HAP-1 (cell line): ENCODE measurements at places on chromosomes 12 and 14.

DNA sequence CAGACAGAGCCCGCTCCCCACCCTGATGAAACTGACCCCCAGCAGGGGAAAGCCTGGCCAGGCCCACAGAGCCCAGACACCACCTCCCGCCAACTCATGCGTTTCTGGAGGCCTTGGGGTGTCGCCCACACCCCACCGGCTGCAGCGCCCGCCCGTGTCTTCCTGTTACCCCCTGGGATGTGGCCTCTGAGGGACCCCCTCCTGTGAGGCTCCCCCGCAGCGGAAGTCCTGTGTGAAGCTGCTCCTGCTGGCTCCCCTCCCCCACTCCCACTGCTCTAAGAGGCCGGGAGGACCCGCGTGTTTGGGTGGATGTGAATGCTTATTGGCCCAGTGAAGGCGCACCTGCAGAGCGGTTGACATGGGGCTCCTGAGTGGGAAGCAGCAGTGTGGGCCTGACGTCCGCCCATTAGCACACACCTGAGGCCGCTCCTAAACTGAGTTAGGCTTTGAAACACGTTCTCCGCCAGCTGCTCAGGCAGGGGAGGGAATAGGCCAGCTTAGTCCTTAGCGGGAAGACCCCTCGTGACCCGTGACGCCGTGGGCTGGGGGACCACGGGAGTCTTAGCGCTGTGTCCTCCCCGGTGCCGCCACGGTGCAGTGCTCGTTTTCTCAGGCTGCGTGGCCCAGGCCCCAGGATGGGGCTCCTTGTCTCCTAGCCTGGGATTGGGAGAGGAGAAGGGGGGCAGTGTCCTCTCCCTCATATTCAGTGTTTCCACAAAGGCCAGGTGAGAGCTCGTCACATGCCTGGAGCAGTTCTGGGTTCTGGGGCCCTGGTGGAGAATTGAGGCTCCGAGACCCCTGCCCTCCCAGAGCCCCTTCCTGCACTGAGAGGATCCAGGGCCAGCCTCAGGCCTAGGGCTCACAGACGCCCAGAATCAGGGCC is 323.4 kb upstream of the SFSWAP start:
- DNase-seq, result no peak

DNA sequence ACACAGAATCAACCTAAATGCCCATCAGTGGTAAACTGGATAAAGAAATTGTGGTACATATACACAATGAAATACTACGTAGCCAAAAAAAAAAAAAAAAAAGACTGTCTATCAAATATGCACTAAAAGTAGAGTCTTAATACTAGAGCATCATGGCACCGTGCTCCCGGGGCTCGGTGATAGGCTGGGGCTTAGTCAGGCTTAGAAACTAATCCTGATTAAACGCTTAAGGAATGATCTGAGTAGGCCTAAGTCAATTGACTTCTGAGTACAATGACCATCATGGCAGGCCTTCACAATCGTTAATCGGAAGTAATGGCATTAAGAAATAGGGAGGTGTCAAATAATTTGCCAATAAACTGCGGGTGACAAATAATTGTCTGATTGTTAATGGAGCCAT is 9.7 kb downstream of the PLBD1 start:
- no peak for DNase-seq

DNA sequence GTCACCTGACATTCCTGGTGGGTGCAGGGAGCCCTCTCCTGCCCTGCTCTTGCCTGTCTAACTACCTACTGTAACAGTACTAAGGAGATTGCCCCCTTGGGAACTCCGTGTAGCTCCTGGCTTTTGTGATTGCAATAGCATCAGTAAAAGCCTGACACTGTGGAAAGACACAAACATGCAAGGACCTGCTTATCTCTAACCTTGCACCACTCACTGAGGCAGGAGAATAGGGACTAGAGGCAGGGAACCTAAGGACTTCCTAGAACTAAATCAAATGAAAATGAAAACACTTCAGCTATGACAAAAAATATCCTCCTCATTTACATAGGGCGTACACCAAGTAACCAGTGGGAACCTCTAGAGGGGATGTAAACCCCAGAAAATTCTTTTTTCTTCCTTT is 28.5 kb downstream of the TUBA1A start:
- DNase-seq, result no peak

DNA sequence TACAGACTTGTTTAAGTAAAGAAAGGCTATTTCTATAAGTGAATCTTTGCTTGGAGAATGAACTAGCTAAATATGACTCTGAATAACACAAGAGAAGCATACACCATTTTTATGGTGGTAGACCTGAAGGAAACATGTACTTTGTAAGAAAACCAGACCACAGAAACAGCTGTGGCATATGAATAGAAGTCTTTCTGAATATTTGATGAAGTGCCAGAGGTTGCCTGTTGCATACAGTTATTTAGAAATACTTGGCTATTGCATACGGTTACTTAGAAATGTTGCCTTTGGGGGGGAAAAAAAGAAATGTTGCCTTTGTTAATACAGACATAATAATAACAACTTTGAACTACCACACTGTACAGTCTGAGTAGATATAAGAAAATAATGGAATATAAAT is 16.8 kb upstream of the LEMD3 start:
- DNase-seq, result no peak

DNA sequence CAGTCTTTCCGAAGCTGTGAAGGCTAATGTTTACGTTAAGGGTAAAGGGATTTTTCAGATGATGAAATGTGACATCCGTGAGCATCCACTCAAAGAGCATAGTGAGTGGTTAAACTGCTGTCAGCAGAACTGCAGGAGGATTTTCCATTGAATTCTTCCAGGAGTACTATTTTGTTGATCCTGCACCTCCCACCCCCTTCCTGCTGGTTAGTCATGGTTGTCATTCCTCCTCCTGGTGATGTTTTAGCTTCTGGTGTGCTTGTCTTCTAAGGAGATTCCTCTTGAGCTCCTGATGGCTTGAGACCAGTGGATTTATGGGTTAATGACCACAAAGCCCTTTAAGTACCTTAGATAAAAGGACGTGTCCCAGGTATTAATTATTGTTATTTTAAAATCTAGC is 2.4 kb upstream of the GPRC5D start:
- DNase-seq, result no peak

DNA sequence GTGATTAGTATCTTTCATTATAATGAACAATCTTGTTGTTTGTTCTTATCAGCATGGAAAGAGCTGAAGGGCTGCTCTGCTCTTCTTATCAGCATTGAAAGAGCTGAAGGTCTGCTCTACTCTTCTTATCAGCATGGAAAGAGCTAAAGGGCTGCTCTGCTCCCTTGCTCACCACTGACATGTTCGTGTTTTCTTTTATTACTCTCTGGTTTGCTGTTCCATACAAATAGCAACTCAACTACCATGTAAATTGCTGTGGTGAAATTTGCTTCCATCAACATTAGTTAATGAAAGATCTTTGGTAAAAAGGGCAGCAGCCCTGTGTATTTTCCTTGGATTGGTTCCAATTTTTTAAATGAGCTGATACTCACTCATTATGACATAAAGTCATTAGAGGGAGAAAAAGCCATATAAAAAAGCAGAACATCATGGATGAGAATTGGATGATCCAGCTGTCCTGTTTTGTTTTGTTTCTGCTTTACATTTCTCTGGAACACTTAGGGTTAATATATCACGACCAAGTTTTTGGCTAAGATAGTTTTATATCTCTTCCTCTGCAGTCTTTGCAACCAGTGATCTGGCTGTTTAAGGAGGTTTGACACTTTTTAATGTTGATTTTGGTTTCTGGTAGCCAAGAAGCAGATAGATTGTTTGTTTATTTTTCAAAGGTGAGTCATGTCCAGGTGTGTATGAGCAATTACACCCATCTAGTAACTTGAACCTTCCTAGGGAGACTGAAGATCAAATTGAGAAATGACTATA is 356.6 kb downstream of the CEP128 start:
- no peak for DNase-seq

DNA sequence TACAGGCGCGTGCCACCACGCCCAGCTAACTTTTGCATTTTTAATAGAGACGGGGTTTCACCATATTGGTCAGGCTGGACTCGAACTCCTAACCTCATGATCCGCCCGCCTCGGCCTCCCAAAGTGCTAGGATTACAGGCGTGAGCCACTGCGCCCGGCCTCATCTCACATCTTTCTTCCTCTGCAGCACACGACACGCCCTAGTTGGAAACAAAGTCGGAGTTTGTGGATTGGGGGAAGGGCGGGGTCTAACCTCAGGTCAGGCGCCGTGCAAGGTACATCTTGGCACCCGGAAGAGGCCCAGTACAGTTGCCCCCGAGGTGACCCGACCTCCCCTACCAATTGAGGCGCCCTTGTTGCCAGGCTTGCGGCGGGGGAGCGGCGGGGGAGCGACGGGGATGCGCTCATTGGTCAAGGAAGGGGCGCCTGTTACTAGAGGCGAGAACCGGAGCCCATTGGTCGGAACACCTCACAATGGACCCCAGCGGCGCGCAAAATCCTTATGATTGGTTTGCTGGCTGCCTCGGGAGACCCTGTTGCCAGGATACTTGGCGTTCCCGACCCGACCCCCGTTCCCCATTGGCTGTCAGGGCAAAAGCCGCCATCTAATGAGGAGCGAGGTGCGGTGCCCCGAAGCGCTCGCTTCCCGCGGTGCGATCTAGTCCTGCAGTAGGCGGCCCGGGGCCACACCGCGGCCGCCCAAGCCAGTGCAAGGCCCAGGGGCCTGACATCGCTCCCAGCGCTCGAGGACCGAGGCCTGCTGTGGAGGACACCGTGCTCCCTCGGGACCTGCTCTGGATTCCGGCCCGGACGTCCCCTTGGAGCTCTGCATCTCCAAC is at the start of gene REC8:
Gene REC8 (plus strand): TSS at position 659 of the 839 bp plus-strand sequence. CDS start 473 bp downstream, outside the sequence.
- DNase-seq, result no peak

DNA sequence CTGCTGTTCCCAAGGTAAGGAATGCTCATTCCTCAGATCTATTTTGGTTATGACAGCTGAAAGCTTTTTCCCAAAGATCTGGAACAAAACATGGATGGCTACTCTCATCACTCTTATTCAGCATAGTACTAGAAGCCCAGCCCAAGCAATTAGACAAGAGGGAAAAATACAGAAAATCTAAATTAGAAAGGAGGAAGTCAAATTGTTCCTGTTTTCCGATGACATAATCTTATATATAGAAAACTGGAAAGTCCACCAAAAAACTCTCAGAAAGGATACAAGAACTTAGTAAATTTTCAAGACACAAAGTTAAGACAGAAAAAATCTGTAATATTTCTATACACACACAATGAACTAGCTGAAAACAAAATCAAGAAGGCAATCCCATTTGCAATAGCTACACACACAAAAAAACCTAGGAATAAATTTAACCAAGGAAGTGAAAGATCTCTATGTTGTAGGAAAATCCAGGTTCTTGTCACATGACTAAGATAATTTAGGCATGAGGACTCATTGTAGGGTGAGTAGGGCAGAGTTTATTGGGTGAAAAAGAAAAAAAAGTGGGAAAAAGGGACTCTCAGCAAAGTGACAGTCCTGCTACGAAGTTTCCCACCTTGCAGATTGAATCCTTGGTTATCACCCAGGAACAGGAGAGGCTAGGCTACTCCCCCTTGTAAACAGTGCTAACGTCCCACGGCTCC is 28.6 kb upstream of the KLRB1 start:
- no peak for DNase-seq

DNA sequence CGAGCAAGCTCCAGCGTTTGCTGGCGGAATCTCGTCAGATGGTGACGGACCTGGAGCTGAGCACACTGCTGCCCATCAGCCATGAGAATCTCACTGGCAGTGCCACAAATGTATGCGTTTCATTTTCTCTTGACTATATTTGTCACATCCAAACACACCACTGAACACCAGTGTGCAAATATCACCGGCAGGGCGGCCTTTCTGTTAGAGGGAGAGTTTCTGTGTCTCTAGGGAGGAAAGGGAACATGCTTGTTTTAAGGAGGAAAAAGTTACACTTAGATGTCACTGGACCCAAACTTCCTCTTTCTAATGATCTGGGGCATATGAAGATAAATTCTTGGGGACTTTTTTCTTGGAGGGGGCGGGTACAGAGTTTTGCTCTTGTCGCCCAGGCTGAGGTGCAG is 21.9 kb upstream of the HIP1R start:
- DNase-seq, result no peak

- DNase-seq, result peak; percentile 82
These were observed 1089.1 kb downstream of the SLC6A15 start for GRCh38 chr12:83823386-83824045.

DNA sequence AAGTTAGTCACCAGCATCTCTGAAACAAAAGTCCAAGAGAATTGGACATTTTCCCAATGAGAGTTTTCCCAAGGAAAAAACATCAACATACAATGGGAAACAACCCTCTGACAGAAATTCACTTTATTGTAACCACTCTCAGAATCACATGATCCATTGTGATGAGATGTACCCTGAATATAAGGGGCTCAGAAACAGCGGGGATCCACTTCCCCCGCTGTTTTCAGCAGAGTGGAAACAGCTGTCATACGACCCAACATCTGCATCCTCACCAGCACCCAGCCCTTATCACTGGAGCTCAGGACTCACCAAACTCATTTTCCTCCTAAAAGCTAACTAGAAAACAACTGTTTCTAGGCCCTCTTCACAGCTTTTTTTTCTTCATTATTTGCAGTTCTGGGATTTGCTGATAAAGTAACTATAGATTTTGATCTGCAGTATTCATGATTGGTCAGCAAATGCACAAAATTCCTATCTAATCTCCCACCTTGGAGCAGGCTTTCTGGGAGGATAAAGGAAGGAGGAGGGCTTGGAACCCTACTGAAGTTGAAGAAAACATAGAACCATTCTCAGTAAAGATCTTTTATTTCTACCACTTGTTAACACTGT is 31.3 kb downstream of the CORO1C start:
- DNase-seq, result no peak

DNA sequence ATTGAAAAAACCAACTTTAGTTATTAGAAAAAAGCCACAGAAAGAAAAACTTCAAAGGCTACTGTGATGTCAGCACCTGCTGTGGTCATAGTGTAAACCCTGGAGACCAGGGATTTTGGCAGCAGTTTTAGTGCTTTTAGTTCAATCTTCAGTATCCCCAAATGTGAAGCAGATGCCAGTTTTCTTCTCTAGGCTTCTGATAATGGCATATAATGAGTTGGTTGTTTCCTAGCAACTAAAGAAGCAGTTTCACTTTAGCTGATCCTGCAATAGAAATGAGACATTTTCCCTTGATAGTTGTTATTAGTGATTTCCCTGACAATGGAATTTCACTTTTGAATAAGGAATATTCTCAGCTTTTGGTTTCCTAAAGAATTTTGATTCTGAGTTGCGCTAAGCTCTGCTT is 131.2 kb downstream of the NUBPL start:
- peak; percentile 57 for DNase-seq

GRCh38 chr14:76306131-76306530 is 69.8 kb upstream of the ESRRB start:
- no peak for DNase-seq

DNA sequence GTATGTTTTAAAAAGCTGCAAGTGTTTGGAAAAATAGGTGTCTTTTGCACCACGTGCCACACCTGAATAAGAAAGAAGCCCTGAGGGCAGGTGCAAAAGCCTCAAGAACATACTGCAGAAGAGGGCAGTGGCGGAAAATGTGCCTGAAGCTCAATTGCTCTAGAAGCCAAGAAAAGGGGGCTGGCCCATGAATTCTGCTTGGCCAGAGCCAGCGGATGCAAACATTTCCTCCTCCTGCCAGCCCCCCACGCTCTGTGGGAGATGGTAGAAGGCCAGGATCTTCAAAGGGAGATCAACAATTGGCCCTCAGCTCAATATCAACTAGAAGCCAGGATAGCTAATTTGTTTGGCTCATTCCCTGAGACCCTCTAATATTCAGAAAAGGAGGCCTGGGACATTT is 80.3 kb upstream of the TMEM132D start:
- no peak for DNase-seq

- no peak for DNase-seq
These were observed 11.1 kb downstream of the BAG5 start for GRCh38 chr14:103551338-103551762.
